Mucosa of gallbladder (tissue), 1 donor: ENCODE measurements at places on chromosomes 1 and 21. TPM values are rescaled to one million over a fixed set of nuclear protein-coding genes. Genes with fewer than 3 reads are reported as not detected.

Gene USP16
- 29.1 TPM for total RNA-seq

Gene STUM
- 0.86 TPM for total RNA-seq

Gene AGPAT3
- total RNA-seq: 107 TPM

Gene MSTO1
- 29.9 TPM for total RNA-seq

DNA sequence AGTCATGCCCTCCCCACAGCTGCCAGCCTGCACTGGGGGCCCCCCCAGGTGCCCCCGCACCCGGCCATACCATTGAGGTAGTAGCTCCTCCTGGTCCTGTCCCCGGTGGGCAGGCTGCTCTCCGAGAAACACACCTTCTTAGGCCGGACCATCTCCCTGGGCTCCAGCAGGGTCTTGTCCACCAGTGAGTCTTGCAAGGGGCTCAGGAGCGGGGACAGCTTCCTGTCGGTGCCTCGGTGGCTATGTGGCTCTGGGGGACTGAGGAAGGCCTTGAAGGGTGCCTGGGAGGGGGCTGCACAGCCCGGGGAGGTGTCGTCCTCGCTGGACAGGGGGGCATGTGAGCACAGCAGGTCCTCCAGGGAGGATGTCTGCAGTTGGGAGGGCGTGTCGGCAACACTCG is 12.9 kb upstream of the FTCD start:
- DNase-seq: no peak

- DNase-seq: no peak
These were observed 75.6 kb downstream of the SYT6 start for GRCh38 chr1:114078116-114078515.

DNA sequence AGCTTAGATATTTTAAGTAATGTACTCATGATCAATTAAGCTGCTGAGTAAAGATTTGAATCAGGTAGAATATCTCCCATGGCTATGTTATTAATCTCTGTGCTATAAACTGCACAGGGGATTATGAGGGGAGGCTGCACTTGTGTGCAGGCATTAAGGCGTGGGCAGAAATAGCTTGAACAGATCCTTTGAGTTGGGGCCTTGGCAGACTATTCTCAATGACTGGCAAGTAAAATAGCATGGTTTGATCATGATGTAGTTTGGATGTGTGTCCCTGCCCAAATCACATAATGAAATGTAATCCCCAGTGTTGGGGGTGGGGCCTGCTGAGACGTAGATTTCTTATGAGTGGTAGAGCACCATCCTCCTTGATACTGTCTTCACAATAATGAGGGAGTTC is 220.3 kb downstream of the PLPP3 start:
- DNase-seq: no peak

Gene TPTE
- total RNA-seq: not detected

Gene FCAMR
- 0.46 TPM for total RNA-seq

Gene C1orf141
- total RNA-seq: not detected

- no peak for DNase-seq
These were observed 69.9 kb downstream of the ATF6 start for GRCh38 chr1:161836018-161836417.

Gene CCDC181
- 5.6 TPM for total RNA-seq

DNA sequence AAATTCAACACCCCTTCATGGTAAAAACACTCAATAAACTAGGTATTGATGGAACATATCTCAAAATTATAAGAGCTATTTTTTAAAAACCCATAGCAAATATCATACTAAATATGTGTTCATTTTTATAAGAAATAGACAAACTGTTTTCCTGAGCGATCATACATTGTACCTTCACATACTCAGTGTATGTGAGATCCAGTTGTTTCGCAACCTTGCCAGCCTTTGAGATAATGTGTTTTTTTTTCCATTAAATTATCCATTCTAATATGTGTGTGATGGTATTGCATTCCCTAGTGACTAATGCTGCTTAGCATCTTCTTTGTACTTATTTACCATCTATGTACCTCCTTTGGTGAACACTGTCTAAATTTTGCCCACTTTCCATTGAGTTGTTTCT is 47.1 kb downstream of the CFH start:
- no peak for DNase-seq

- DNase-seq: no peak
These were observed 66.2 kb downstream of the PGM1 start for GRCh38 chr1:63659448-63659847.

- peak; percentile 56 for DNase-seq
These were observed 5.2 kb upstream of the HLX start for GRCh38 chr1:220873868-220874655.

DNA sequence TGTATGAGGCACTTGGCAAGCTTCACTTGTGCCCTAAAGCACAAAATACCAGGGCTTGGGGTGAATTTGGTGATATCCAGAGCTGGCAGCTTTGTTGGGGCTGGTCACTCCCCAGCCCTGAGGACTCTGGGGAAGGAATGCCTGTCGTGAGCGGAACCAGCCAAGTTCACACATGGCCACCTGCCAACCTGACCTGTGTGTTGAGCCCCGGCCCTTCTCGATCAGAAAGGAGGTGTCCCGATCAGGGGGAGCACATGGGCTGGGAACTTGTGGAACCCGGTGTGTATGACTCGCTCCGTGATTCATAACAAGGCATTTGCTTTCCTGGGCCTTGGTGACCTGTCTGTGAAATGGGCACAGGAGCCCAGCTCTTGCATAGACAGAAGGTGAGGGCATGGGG is 43.1 kb downstream of the AGPAT3 start:
- DNase-seq: no peak

Gene WNT4
- total RNA-seq: 11.5 TPM

DNA sequence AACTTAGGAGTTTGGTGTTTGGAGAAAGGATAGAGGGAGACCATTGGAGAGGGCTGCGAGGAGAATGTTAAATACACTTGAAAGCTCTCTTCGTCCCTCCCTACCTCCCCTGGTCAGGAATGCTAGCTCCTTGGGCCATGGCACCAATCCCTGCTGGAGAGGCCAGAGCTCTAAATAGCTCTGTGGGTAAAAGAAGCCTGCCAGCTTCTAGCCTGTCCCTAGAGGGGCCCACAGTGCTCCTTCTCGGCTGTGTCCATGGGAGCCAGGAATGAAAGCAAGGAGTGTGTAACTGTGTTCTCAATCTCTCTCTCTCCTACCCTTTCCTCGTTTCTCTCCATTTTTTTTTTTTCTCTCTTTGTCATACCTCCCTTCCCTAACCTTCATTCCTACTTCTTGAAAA is at the start of gene CCDC190:
TSS of gene CCDC190 (minus strand) at position 75 of the 400 bp plus-strand sequence. CDS start 1,529 bp downstream, outside the sequence.
- DNase-seq: no peak

GRCh38 chr1:183180634-183181056 is 5.4 kb upstream of the LAMC2 start:
- DNase-seq: no peak

GRCh38 chr1:235128456-235129328 is at the start of gene TOMM20:
Gene TOMM20 (minus strand): TSS chr1:235128837. CDS start chr1:235128715, 122 bp downstream.
- peak; percentile 97 for DNase-seq

Gene SLC5A9
- total RNA-seq: 15.2 TPM

DNA sequence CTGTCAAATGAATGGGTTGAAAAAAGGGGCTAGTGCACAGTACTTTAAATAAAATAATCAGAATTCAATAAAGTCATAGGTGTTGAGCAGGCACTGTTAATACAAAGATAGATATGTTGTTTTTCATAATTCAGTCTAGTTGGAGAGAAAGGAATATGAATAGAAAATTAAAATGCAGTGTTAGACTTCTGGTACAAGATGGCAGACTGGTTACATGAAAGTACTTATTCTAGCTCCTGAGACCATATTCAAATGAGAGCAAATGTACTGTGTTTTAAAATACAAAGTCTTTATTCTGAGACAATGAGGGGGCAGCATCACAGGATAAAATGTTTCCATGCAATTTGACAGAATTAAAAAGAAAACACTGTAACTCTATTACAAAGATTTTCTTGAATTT is 542.1 kb downstream of the COL11A1 start:
- DNase-seq: no peak

GRCh38 chr1:234732671-234733390 is 122.9 kb upstream of the IRF2BP2 start:
- no peak for DNase-seq

Gene RPTN
- not detected for total RNA-seq

Gene SIM2
- total RNA-seq: 0.14 TPM

DNA sequence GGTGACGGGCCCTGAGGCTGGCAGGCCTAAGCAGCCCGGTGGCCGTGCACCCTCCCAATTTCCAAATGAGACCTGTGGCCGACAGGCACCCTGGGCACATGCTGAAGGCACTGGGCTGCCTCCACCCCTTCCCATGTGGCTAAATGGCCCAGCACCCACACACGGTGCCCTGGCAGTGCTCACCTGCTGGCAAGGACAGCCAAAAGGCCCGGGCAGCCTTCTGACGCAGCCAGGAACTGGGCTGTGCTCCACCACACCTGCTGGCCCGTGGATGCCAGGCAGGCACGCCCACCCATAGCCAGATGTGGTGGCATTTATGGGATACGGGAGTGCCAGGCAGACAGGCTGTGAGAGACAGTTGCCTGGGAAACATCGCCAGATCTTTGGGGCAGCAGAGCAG is 4.0 kb upstream of the FAAP20 start:
- no peak for DNase-seq

Gene PDZK1IP1
- total RNA-seq: 91.1 TPM

DNA sequence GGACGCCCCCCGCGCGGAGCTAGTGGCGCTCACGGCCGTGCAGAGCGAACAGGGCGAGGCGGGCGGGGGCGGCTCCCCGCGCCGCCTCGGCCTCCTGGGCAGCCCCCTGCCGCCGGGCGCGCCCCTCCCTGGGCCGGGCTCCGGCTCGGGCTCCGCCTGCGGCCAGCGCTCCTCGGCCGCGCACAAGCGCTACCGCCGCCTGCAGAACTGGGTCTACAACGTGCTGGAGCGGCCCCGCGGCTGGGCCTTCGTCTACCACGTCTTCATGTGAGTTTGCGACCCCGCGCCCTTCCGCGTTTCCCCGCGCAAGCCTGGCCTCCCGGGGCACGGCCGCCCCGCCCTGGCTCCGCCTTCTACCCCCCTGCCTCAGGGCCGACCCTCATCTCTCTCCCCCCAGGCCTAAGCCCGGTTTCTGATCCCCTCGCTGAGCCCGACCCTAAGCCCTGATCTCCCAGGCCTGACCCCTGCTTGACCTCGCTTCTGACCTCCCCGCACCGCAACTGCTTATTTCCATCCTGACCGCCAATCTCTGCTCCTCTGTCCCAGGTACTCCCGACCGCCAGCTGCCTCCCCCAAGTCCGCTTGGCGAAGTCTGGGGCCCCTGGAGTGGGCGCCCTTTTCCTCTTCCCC is 669 bp downstream of the KCNQ4 start:
- no peak for DNase-seq

DNA sequence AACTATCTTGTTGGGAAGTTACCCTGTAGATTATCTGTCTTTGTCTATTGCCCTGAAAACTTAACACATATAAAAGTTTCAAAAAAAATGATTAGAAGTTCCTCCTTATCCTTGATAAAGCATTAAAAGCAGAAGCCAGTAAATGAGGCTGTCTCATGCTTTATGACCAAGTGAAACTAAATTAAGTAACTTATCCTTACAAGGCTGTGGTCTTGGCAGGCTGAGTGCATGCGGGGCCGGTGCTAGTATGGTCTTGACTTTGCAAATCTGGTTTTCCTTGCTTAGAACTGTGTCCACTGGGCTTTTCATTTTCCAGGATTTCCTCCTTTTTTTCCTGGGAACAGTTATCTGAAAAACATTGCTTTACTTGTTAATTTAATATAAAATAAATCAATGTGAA is 43.1 kb downstream of the PCNX2 start:
- no peak for DNase-seq

DNA sequence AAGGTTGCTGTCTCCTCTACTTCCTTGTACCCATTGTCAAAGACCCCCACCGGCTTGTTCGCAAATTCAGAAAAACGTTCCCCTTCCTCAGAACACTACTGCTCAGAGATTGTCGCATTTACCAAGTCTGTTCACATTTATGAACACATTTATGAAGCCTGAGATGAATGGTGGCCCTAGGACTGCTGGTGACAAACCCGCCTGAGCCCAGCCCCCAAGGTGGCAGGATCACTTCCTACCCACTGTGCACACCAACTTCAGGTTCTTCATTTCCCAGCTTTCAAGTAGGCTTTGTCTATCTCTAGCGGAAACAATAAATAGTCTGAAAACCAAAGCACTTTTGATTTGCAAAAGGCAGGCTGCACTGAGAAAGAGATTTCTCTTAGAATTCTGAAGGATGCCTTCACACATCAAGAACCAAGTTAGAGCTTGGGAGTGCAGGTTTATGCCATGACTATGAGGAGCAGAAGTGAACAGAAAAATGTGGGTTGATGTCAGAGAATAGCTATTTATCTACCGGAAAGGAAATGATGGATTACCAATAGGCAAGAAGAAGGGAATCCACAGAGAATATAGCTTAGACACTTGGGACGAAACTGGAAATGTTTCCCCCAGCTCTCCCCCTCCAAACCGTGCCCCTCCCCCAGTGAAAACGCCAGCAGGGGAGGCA is 200.5 kb downstream of the TOMM20 start:
- no peak for DNase-seq

GRCh38 chr1:229557913-229558414 is 543 bp downstream of the ABCB10 start:
- DNase-seq: peak; percentile 12

Gene TSPAN1
- 137 TPM for total RNA-seq

GRCh38 chr21:31537872-31538576 is 121.5 kb upstream of the SOD1 start:
- DNase-seq: no peak

GRCh38 chr1:233993651-233994050 is 89.2 kb downstream of the SLC35F3 start:
- no peak for DNase-seq
